ENCODE measurements at places on chromosomes 3 and 15.

DNA sequence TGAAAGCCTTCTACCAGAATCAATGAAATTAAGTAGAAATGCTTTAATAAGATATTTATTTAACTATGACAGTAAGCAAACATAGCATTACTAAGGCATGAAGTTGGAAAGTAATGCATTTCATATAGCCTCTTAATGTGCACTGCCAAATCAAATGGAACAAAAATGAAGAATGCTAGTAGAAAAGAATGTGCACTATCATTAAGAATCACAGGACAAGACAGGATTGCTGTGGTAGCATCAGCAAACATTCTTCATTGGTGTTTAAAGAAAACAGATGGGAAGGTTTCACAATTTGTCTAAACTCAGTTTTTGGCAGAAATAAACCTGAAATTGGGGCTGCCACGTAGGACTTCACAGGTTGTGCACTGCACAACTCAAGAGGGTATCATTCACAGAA lies 168.9 kb downstream of the CNTN3 start:
- no peak for DNase-seq

GRCh38 chr3:172701751-172702150 lies 9.1 kb downstream of the NCEH1 start:
- no peak for DNase-seq

DNA sequence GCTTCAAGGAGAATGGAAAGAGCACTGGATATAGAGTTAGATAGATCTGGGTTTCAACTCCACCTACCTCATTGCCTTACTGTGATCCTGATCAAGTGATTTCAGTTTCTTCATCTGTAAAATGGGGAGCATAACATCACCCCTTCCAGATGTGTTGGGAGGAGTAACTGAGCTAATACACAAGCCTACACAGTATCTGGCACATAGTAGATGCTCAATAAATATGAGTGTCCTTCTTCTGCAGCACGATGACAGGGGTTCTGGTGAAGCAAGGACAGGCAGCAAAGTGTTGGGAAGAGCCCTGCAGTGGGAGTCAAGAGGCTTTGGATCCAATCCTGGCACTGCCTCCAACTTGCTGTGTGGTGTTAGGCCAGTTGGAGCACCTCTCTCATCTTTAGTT lies 270.0 kb downstream of the UACA start:
- no peak for DNase-seq

DNA sequence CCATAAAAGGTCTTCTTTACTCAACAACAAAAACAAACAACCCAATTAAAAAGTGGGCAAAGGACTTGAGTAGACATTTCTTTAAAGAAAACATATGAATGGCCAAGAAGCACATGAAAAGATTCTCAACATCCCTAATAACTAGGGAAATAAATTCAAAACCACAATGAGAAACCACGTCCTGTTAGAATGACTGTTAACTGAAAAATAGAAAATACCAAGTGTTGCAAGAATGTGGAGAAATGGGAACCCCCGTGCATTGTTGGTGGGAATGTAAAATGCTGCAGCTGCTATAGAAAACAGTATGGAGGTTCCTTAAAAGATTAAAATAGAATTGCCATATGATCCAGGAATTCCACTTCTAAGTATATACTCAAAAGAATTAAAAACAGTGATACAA lies 34.8 kb downstream of the NMNAT3 start:
- no peak for DNase-seq

- DNase-seq, result no peak
These were observed 39.6 kb downstream of the TLE3 start for GRCh38 chr15:70057931-70058641.

DNA sequence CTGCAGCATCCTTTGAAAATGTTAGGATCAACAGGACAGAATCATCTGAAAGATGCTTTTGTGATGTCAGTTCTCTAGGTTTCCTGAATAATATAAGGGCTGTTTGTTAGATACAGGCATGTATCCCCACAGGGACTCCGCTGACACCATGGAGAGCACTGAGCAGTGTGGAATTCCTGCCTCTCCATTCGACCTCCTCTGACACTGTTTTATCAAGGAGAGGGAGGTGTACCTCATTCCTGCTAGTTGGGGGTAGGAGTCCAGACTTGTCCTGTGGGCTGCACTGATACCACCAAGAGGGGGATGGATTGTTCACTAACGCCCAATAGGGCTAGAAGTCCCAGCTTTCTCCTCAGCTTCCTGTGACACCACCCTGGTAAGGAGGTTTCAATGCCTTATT lies 46.6 kb downstream of the LARS2 start:
- no peak for DNase-seq

DNA sequence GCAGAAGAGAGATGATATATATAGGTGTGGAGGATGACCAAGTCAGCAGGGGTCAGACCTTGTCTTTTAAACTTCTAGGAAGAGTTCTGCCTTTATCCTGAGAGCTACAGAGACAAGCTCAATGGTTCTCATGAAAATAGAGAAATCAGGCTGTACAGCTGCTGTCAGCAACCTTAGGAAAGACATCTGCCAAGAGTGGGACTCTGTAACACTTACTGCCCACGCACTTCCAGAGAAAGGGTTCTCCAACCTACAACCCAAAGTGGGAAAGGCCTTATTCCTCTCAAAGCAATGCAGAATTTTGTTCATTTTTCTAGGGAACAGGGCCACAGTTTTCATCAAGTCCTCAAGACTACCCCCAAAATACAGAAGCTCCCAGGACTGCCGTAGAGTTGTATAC lies 138.7 kb downstream of the STT3B start:
- no peak for DNase-seq

DNA sequence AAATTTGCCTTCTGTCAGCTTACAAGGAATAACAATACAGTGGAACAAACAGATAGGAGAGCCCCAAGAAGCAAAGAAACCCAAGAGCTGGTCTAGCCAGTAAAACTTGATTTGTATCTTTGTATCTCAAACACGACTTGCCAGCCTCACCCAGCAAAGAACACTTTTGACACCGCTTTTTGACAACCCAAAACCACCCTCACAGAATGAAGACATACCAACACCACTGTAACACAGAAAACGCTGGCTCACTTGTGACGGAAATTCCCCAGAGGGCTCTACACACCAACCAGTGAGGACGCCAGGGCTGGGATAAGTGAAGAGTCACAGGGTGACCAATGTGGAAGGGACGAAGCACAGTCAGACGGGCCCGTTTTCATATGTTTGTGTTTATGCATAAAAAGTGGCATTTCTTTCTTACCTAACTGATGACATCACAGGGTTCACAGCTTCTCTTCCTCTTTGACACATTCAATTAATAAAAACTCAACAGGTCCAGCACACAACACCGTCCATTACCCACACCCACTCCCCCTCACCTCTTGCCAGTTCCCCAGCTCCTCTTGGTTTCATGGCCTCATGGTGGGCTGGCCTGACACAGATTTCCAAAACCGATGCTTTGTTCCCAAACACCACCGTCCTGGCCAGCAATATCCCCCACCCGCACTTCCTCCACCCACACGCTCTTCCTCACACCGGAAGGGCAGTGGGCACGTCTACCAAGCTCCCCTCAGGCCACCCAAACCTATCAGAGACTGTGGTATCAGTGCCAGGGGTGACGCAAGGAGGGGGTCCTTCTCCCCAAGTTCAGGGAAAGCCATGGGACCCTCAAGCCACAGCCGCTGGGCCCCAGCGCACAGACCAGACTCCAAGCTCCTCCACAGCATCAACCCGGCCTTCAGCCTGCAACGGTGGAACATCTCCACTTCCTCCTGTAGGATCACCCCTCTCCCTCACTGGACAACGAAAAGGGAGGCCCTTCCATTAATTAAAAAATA lies 94.2 kb downstream of the ADAMTS17 start:
- DNase-seq, result no peak

Measured in KBM-7 (cell line).